Hematopoietic multipotent progenitor cell treated with erythropoietin and hydrocortisone succinate and interleukin-3 and kit ligand, for 17 days (in vitro differentiated cells): ENCODE measurements at places on chromosomes 7 and 10.
A peak's percentile ranks its signal among the peaks of the same experiment; 100 is the strongest.

DNA sequence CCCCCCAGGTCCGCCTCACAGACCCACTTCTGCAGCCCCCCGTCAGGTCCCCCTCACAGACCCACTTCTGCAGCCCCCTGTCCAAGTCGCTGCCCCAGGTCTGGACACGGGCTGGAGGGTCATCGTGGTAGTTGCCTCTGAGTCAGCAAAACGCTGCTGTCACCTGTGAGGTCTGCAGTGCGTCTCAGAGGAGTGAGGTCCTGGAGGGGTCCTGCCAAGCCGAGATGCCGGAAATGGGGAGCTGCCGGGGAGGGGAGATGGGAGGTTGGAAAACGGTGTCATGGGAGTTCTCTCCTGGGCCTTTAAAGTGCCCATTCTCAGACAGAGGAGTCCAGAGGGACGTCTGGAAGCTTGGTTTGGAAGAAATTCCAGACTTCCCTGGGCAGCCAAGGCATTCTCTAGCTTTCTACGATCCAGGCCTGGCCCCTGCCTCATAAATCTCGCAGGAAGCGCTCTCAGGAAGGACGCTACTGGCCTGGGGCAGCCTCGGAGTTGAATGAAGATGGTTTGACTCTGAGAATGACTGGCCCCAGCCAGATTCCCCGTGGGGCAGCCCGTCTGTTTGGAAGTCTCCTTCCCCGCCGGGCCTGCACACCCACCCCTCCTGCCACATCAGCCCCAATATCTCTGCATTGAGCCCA is 38.7 kb downstream of the CALML3 start:
- no peak for DNase-seq

DNA sequence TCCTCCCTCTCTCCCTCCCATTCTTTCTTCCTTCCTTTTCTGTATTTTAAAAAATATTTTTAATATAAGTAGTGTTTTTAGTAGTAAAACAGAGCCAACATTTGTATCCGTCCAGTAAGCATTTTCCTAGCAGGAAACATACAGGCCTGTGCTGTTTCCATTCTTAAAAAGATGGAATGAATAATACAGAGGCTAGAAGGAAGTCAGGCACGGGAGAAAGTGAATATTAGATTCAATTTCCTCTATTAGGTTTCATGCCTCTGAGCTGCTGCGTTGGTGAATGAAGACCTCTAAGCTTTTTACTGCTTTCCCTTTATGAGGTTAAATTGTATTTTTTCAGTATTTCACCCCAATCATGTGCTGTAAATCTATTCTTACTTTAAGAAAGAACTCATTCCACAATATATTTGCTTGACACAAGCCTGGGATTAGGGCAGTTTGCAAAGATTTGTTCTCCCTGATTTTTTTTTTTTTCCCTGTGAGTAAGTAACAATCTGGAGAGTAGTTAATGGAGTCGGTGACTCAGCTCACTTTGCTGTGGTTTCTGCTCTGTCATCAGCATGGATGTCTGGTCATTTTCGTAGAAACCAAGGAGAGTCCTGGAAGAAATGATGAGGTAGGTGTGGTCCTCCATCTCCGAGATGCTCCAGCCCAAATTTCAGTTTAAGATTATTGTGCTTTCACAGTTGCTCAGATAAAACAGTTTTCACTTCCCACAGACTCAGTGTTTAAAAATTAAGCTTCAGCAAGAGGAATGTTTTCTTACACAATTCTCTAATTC is 76.1 kb upstream of the PITRM1 start:
- no peak for DNase-seq

GRCh38 chr10:70255329-70256299 is 22.4 kb upstream of the PPA1 start:
- DNase-seq, result no peak

DNA sequence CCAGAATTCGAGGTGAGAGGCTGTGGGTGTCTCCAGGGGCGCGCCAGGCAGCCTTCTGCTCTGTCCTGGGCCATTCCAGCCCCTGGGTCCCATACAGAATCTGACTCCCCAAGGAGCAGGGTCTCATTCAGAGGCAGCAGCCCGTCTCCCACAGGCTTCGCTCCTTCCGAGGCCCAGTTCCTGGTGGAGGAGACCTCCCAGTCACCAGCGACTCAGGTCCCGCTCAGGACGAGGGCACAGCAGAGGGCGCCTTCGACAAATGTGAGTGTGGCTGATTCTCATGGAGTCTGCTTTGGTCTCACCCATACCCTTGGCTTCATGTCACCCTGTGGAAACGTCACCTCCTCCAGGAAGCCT is 81.8 kb upstream of the GPR26 start:
- DNase-seq, result no peak

- DNase-seq, result no peak
Measured at GRCh38 chr10:128981881-128982615, 485.0 kb upstream of the MGMT start.

- no peak for DNase-seq
Measured at GRCh38 chr7:68676813-68677535, 921.3 kb upstream of the AUTS2 start.

DNA sequence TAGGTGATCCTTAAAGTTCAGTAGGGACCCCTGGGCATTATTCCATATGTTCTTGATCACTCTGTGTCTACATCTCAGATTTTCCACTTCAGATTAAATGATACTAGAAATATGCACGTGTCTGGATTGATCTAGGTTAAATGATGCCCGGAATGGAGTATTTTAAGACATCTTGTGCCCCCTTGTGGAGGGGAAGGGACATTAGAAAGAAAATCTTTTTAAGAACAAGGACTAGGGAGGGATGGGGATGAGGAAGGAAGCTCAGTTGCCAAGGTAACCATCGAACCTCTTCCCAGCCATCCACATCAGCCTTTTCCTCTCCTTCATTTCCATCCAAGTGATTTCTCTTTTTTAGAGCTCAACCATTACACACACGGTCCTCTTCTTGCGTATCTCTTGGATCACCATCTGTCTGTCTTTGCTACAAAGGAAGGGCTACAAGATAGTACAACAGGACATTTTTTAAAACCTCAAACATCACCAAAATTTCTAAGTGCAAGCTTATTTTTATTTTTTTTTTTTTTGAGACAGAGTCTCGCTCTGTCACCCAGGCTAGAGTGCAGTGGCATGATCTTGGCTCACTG is 40.5 kb downstream of the PRSS2 start:
- peak; percentile 79 for DNase-seq

DNA sequence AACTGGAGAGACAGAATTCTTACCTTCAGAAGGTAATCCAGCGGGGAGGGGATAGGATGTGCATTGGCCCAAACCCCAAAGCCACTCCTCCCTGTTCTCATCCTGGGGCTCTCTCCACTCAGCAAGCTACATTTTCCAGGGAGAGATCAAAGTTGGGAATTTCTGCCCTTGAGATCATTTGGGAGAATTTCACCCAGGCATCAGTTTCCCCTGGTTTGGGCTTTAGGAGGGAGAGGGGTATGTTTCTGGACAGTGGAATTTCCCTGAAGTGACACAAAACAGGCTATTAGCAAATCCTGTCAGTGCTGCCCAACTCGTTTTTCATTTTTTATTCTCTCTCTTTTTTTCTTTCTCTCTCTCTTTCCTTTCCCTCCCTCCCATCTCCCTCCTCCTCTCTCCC is 35.7 kb downstream of the CYP17A1 start:
- no peak for DNase-seq

GRCh38 chr10:113161066-113161465 is 211.0 kb downstream of the TCF7L2 start:
- DNase-seq, result no peak

DNA sequence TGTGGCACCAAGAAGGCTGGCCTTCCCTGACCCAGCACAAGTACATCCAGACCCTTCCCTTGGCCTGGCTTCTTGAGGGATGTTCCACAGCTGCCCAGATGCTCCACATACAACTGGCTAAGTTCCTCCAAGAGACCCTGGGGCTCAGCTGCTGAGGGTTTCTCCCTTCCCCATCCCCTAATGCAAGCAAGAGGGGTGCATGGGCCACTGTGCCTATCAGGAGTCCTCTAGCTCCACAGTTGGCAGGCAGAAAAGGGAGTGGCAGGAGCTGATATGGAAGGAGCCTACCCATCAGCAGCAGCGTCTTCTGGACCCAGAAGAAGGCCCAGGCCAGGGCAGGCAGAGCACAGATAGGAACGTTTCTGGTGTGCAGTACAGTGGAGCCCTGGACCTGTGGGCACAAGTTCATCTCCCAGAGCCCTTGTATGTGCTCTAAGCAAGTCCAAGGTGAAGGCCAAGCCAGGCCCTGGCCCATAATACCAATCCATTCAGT is 26.2 kb downstream of the VSIR start:
- DNase-seq, result peak; percentile 87

DNA sequence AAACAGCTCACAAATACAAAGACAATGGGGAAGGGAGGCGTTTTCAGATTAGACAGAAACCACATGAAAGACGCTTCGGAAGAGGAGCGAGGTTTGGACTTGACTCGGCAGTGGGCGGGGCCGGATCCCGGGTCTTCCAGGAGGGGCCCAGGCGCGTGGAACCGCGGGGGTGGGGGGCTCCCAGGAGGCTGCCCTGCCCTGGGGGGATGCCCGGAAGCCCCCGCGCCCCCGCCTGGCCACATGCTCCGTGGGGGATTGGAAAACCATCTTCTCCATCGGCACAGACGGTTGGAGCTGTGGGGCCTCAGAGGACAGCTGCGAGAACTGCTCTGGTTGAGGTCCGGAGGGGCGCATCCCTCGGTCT is 186.0 kb upstream of the SHH start:
- no peak for DNase-seq

GRCh38 chr7:129188372-129188891 is at the start of gene SMO:
Gene SMO (plus strand): TSS chr7:129188633. CDS start chr7:129189152, 519 bp downstream.
- DNase-seq, result no peak
